ENCODE measurements at places on chromosomes 5 and 9.

DNA sequence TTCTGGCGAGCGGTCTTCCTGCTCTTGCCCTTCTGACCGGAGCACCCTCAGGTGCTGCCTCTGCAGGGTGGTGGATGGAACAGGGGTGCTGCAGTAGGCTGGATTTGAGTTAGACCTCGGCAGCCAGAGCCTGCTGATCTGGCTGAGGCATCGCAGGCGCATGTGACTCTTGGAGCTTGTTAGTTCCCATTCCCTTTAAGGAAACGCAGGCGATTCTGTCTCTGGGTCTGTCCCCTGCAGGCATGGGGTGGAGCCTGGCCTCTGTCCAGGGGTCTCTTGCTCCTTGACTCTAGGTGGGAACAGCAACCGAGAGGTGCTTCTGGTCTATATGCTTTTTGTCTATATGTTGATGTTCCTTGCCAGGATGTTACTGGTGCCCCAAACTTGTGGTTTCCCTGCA lies 3.1 kb downstream of the WNK2 start:
- ATAC-seq, result no peak

DNA sequence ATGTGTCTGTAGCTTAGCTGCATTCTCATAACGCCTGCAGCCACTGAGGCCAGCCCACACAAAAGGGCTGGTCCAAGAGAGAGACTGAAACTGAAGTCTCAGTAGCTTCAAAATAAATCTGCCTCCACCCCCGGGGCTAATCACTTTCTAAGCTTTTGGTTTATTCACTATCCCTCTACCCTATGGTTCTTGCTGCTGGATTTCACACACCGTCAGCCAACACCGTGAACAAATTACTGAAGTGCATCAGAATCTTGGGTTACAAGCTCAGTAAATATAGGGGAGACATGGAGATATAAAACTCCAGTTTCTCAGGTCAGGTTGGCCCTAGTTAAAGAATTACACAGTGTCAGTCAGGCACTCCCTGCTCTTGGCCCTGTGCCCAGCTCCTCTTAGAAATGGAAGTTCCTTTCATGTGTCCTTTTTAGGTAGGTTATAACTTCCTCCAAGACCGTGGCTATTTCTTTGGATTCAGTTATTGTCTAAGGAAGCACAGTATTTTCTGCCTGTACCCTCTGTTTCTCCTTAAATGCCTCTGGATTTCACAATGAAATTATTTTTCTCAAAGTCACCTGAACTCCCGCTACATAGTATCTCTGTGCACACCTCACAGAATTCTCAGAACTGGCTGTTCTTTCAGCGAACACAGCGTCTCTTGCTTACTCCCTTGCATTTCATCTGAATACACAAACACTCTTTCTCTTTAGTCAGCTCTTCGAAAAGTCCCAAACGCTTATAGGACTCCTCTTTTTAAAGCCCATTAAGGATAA lies 112.5 kb downstream of the FAM174A start:
- peak; percentile 62 for ATAC-seq

DNA sequence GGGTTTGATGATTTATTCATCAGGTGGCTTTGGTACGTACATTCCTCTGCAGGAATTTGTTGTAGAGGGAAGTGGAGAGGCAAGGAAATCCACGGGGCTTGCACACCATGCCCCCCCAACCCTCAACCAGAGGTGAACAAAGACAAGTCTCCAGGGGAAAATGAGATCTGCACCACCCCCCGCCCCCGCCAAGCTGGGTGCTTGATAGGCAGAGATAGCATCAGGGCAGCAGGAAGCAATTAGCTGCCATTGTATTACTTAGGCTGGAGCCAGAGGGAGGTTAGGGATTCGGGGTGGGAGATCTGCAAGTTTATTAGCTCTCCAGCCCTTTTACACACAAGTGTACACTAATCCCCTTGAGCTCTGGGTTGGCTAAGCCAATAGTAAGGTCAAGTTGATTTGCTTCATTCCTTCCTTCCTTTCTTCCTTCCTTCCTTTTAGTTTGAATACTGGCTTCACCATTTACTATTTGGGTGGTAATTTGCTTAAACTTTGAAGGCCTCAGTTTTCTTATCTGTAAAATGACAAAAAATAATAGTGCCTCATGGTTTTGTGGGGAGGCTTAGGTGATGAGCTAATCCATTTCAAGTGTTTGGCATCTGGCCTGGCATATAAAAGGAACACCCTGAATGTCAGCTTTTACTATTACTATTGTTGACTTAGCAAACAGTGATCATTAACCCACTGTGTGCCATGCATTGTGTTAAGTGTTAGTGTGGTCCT lies 34.1 kb downstream of the SPRY4 start:
- no peak for ATAC-seq

DNA sequence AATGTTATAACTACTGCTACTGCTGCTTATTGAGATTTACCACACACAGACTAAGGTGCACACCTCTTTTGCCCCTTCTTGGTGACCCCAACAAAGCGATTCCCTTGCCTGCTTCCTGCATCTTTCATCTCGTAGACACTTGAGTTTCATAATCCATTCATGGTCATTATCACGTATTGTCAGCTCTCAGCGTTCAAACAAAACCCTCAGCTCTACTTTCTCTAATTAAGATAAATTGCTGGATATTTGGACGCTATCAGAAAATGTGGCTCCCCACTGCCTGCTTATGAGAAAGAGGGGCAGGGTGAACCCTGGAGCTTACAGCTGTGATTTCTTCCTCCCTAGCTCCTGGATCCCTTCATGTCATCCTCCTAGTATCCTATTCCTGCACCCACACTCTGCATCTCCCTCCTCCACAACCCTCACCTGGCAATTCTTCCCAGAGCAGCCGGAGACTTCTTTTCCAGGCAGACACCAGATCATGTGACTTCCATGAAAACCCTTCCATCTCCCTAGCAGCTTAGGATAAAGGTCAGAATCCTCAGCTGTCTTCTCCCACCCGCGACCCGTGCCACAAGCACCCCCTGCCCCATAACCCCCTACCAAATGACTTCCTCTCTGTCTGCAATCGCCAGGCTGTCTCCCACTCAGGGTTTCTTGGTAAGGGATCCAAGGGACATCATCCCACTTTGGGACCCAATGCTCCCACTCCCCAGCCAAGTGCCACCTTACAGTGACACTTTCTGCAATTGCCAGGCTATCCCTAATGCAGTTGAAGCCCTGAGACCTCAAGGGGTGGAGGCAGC lies 146.5 kb downstream of the NSG2 start:
- no peak for ATAC-seq

- ATAC-seq, result no peak
Observed at GRCh38 chr9:95920017-95920416, 44.5 kb downstream of the ERCC6L2 start.

DNA sequence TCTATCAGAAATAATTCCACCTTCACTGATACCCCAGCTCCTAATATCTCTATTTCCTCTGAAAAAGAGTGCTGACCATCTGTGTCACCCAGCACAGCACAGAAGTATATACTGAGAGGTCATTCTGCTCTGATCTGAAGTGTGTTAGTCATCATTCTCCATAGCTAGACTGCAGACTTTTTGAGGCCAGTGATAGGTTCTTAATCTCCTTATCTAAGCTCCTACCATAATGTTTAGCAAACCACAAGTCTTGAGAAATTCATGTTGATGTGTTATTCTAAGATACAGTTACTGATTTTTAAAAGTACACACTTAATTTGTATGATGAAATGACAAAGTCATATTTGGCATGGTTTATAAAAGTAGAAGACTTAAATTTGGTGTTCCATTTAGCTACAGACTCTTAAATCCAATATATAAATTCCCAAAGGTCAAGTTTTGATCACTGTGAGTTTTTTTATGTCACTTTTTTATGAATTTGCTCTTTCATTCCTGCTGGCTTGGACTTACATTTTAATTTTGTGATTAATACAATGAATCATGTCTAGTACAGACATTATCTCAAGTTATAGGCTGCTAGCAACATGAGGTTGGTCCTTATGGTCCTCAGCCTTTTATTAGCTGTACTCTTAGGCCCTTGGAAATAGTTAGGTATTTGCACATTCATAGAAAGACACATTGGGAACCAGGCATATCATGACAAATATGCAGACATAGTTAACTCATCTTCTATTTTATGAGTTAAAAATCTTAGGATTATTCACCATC lies 380.8 kb downstream of the EBF1 start:
- ATAC-seq, result no peak

DNA sequence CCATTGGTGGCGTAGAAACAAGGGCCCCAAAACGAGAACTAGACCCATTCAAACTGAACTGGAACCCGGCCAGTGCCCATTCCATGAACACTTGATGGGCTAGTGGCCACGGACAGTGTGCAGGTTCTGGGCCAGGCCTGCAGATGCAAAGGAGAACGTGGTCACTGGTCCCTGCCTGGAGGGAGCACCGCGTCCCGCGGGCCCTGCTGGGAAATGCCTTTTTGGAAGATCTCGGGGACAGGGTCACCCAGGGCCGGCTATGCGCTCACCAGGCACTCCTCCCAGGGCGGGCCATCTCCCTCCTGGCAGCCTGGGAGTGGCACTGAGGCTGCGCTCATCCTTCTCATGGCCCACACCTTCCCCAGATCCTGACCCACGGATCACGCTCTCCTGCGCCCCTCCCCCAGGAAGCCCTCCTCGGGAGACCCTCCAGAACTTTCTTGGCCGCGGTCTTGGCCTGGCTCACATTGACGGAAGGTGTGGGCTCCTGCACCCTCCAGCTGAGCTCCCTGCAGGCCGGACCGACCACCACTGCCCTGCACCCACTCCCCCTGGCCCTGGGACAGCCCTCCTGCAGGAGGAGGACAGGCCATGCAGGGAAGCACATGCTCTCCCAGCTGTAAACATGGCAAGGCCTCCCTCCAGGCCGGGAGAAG lies 2.8 kb upstream of the DIPK1B start:
- no peak for ATAC-seq

DNA sequence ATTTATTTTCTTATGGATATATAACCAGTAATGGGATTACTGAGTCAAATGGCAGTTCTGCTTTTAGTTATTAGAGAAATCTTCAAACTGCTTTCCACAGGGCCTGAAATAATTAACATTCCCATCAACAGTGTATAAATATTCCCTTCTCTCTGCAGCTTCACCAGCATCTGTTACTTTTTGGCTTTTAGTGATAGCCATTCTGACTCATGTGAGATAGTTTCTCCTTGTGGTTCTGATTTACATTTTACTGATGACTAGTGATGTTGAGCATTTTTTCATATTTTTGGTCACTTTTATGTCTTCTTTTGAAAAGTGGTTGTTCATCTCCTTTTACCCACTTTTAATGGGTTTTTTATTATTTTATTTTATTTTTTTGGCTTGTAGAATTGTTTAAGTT lies 1290.3 kb upstream of the CDH9 start:
- no peak for ATAC-seq

DNA sequence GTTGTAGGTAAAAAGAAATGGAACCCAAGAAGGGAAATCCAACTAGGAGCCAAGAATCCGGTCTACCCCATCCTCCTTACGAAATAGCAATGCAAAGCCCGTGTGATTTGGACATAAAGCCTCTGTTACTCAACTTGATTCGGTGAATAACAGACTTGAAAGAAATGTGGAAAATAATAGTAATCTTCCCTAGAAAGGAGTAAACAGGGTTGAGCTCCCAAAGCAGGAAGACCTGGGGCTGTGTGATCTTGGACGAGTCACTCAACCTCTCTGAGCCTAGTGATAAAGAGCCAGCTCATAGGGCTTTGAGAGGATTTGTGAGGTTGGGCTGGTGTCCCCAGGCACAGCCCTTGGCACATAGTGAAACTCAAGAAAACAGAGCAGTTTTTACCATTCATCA lies 42.7 kb upstream of the IL17B start:
- peak; percentile 82 for ATAC-seq

GRCh38 chr9:79885093-79885857 lies 313.5 kb downstream of the TLE4 start:
- ATAC-seq, result no peak

GRCh38 chr9:137459152-137459600 lies at the start of gene NSMF:
Gene NSMF (minus strand): TSS chr9:137459334. CDS start chr9:137459102, 232 bp downstream.
- ATAC-seq, result peak; percentile 89

DNA sequence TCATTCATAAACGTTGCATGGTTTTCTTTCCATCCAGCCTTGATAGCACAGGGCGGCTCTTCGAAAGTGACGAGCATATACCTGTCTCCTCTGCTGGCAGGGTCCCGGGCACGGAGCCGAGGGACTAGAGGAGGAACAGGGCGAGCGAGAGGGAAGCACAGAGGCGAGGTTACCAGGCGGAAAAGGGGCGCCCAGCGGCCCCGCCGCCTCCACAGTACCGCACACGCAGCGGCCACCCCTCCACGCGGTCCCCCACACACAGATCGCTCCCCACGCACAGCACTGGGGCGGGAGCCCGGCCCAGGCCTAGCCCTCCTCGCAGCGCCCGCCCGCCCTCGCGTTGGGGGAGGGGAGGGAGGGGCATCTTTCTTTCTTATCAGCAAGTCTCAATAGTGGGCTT lies 296.6 kb upstream of the DAB2 start:
- ATAC-seq, result no peak

DNA sequence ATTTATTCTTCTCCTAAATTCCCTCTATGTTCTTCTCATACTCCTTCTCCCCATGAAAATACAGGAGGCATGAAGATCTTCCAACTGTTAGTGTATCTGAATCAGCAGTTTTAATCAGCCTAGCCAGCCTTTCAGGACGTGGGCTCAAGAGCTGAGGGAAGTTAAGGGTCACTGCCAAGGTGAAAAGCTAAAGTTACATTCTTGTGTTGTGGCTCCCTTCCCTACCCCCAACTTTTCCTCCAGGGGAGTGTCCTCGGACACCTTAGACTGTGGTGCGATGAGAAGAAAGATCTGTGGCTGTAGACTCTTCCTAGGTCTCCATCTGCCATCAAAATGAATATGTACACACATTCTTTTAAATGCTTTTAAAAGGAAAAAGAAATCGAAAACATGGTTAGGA lies 4.2 kb downstream of the DMRT3 start:
- no peak for ATAC-seq

- ATAC-seq, result no peak
Observed at GRCh38 chr9:136886610-136887597, 588 bp downstream of the TRAF2 start.

- no peak for ATAC-seq
Observed at GRCh38 chr9:99239341-99240060, 17.4 kb downstream of the SEC61B start.

DNA sequence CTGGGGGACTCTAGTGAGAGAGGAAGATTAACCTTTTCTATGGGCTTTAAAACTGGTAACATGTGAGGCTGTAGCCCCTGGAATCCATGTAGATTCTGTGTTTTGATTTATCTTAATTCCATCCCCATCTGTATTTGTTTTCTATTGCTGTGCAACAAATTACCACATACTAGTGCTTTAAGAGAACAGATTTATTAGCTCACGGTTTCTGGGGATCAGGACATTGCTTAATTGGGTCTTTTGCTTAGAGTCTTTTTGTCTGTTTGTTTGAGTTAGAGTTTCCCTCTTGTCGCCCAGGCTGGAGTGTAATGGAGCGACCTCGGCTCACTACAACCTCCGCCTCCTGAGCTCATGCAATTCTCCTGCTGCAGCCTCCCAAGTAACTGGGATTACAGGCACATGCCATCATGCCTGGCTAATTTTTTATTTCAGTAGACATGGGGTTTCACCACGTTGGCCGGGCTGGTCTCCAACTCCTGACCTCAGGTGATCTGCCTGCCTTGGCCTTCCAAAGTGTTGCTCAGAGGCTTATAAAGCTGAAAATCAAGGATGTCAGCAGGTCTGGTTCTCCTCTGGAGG lies 29.9 kb upstream of the GNA14 start:
- ATAC-seq, result no peak

Data from esophagus mucosa (tissue), 1 donor.